HTR-8/SVneo (cell line): ENCODE measurements at places on chromosomes 3 and 15.

DNA sequence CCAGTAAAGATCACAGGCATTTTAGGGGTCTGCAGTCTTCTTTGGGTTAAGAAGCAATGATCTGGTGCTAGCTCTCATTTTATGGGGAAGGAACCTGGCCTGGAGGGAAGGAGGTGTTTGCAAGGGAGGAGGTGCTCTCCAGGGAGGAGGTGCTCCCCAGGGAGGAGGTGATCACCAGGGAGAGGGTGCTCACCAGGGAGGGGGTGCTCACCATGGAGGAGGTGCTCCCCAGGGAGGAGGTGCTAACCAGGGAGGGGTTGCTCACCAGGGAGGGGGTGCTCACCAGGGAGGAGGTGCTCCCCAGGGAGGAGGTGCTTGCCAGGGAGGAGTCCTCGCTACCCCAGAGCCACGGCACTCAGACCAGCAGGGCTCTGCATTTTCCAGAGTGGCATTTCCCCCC is 115.7 kb downstream of the TLE3 start:
- no peak for DNase-seq

- DNase-seq, result no peak
Measured at GRCh38 chr3:171850320-171850959, 7.3 kb downstream of the TMEM212 start.

- no peak for DNase-seq
Measured at GRCh38 chr15:43293432-43293831, 26.7 kb upstream of the TGM5 start.

- no peak for DNase-seq
Measured at GRCh38 chr3:129460572-129460971, 20.5 kb downstream of the IFT122 start.

GRCh38 chr15:65292938-65293518 is 2.8 kb upstream of the RNU5A-1 start:
- no peak for DNase-seq

- no peak for DNase-seq
Measured at GRCh38 chr3:39052583-39052982, 767 bp downstream of the WDR48 start.

- no peak for DNase-seq
Measured at GRCh38 chr3:32757618-32758374, 60.0 kb upstream of the TRIM71 start.

DNA sequence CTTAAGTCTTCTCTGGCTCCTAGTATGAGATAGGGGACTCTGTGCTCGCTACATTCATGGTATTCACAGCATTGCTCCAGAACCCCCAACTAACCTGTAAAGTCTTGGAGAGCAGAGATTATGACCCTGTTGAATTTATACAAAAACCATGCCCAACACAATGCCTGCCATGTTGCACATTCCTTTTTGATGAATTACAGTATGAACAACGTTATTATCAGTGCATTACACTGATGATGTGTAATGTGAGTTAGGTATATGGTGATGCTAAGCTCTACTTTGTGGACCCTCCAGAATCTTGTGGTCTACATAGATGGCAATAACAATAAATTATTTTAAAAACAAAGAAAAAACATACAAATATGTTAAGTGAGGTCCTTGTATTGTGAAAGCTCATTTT is 64.3 kb downstream of the EOMES start:
- DNase-seq, result no peak

DNA sequence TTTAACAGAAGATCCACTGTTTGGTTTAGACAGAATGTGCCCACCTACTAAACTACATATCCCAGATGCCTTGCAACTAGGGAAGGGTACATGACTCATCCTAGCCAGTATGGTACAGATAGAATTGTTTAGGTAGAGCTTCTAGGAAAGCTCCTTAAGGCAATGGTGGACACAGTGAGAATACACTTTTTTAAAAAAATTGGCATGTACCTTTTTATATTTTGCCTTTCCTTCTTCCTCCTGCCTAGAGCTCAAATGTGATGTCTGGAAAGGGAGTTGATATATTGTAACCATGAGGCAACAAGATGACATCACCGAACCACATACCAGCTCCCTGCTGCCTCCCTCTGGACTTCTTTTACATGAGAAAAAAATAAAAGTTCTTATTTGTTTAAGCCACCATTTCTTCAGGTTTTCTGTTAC is 14.4 kb upstream of the C3orf80 start:
- DNase-seq, result peak; percentile 24

- peak; percentile 48 for DNase-seq
Measured at GRCh38 chr3:128359846-128360642, 106.6 kb downstream of the DNAJB8 start.

DNA sequence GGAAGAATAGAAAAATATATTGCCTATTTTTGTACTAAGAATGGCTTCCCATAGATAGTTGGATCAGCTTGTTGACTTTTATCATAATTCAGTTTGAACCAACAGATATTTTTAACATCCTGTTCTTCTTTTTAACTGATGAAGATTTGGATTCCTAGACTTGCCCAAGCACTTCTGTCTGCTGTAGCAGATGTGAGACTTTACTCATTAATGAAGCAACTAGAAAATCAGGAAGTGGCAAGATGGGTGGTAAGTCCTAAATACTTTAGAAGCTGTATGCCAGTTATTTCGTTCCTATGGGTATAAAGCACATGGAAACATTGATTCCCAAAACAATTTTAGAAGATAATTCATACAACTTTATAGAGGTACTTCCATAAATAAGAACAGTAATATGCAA is 8.4 kb downstream of the PIGB start:
- no peak for DNase-seq

DNA sequence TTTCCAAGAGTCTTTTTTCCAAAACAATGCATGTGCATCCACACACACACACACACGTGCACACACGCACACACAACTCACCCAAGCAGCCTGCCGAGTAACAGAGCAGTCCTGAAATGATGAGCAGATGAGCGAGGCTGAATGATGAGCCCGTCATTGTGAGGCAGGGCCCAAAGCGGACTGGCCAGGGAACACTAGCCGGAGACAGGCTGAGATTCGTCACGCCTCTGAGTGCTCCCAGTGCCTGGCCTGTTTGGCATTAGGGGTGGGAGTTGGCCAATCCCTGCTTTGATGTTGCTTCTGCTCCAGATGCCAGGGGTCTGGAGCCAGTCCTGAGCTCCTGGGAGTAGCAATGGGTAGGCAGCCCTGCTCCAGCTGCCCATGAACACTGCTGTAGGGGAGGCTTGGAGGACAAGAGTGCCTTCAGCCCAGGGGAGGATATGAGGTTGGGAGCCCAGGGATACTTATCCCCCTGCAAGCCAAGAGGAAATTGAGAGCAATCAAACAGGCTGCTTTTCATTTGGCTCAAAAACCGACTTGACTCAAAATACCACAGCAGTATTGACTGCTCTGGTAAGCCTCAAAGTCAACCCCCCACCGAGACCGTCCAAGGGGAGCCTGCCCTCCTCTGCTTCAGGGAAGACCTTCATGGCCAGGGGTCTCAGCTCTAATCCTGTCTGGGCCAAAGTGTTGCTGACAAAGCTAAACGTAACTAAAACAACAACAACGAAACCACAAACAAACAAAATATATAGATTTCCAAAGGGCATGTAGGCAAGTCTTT is 22.9 kb downstream of the COLQ start:
- no peak for DNase-seq

GRCh38 chr3:23712656-23713559 is 92.8 kb upstream of the UBE2E1 start:
- DNase-seq, result peak; percentile 57

GRCh38 chr15:33985751-33986150 is 17.5 kb downstream of the CHRM5 start:
- no peak for DNase-seq

DNA sequence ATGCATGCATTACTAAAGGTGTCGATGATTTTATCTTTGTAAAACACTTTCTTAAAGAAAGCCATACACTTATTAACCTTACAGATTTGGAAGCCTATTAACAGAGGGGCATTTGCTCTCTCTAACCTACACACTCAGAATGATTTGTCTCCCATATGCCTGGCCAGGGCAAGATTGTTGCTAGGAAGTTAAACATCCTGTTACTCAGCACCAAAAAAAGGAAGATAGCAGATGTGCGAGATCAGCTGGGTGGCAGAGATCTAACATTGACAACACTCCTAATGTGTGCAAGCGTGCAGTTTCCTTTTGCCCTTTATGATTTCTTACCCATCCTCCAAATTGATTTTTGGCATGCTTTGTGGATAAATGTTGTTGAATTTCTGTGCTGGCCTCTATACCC is 73.9 kb upstream of the TMEM108 start:
- DNase-seq, result no peak

DNA sequence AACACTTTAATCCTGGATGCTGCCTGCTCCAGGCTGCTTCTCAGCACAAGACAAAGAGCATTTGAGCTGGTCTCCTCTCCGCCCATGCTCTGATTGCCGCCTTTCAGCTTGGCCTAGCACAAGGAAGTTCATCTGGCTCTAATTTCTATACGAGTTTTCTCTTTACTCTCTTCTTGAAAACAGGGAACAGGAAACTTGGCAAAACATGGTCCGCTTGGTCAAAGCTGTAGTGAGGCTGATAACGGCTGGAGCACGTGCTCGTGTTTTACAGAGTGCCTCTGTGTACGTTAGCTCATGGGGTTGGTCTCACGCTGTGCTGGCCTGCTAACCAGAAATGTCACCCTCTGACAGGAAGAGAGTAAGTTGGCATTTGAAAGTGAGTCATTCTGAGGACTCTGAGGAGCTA is 19.2 kb downstream of the RARRES1 start:
- DNase-seq, result no peak

DNA sequence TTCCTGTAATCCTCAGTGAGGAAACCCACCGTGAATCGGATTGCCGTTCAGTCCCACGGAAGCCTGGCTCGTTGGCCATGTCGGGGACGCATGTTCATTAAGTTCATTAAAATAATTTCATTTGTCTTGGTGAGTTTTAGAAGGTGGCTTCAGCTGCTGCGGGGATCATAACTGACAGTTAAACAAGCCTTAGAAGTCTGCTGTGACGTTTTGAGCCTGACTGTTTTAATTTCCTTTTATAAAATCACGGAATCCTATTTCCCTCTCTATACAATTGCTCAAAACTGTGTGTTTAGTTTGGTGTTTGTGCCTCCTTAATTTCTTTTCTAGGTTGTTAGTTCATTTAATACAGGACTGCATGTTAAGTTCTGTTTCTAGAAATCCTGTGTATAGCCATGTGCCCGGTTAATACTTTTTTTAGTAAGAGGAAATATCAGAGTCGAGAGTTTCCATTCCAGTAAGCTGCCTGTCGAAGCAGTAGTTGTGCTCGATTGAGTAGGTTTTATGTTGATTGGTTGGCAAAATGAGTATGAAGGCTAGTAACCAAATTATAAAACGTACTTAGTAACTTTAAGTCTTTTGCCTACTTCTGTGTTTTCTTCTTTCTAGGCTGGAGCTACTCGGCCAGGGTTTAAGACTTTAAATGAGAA is 705 bp downstream of the NIPA2 start:
- DNase-seq, result no peak

- DNase-seq, result no peak
Measured at GRCh38 chr3:100796556-100796955, 87.3 kb downstream of the TFG start.

DNA sequence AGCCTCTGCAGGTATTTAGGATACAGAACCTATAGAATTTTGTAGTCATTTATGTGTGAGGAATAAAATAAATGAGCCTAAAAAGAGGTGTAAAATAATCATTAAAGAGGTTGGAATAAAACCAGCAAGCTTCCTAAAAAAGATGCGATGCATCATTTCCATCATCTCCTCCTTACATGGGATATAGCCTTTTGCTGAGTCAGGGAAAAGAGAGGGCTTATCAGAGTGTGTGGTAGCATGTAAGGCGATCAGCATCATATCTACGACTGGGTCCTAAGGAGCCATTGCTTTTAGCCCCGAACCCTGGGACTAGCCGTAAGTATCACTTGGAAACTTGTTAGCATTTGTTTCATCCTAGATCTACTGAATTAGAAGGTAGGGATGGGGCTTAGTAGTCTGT is 94.9 kb downstream of the DTWD1 start:
- DNase-seq, result no peak
